Glomerular endothelial cell (primary cell): ENCODE measurements at places on chromosomes 1 and 21.

- DNase-seq = no peak
These were observed 22.6 kb upstream of the PDC start for GRCh38 chr1:186483561-186483960.

GRCh38 chr1:242828828-242829227 is 304.3 kb upstream of the PLD5 start:
- DNase-seq = no peak

- DNase-seq = no peak
These were observed 797 bp downstream of the CC2D1B start for GRCh38 chr1:52365071-52365745.

- DNase-seq = no peak
These were observed 271.5 kb upstream of the TMEM51 start for GRCh38 chr1:14881775-14882672.

GRCh38 chr1:12450756-12451559 is 167.1 kb downstream of the DHRS3 start:
- DNase-seq = no peak

GRCh38 chr1:171457412-171457811 is 27.9 kb upstream of the PRRC2C start:
- no peak for DNase-seq

DNA sequence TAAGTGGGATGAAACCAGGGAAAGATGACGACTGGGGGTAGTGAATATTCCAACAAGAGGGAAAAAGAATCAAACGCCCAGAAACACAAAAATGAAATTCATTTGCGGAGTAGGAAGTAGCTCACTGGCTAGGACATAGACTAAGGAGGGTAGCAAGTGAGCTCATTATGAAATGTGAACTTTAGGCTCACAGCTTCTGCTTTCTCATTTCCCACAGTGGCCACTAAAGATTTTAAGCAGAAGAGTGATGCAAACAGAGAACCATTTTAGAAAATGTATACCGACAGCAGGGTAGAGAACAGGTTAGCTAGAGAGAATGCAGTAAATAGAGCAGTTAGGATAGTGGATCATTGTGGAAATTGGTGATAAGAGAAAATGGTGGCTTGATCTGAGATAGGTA is 3.5 kb downstream of the CD48 start:
- DNase-seq = no peak

DNA sequence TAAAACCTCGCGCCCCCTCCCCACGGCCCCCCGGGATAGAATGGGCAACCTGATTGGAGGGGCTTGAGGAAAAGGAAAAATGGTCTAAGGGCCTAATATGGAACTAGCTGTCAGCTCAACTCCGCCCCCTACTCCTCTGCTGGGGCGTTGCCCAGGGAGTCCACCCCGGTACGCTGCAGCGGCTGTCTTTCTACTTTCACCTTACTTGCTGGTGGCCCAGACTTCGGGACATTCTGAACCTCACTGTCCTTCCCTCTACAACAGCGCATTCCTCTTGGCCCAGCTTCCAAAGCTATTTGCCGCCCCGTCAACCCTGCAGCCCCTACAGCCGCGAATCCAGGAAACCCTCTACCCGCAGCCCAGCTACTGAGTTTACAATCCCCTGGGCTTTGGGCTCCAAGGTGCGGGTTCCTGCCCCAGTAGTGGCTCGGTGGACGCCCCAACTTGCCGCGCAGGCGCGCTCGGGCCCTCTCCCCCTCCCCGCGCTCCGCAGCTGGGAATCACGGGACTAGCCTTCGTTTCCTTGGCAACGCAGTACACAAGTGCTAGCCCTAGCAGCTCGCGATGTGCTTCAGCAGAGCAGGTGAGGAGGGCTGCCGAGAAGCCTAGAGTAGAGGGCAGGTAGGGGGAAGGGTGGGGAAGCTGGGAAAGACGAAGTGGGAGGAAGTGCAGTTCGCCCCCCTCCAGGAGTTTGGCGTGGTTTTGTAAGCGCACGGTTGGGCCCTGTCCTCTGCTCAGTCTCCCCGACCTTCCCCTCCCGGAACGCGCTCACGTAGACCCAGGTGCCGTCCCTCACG is 55.6 kb downstream of the CHIA start:
- peak; percentile 27 for DNase-seq

- no peak for DNase-seq
These were observed 186.8 kb downstream of the SMYD3 start for GRCh38 chr1:246320286-246320685.

DNA sequence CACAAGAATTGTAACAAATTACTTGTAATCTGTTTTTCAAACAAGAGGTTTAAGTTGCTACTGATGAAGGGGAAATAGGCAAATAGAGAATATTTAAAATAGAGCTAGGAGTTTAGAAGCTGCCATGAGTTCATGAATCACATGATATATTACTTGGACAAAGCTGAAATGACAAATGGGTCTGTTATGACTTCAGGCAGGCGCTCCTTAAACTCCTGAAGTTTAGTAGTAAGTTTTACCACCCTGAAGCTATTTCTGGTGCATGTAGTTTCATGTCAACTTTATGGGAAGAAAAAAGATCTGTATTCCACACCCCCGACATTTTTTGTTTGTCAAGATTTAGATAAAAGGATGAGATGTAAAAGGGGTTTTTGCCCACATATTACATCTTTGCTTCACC is 58.5 kb downstream of the PLA2G4A start:
- DNase-seq = no peak

DNA sequence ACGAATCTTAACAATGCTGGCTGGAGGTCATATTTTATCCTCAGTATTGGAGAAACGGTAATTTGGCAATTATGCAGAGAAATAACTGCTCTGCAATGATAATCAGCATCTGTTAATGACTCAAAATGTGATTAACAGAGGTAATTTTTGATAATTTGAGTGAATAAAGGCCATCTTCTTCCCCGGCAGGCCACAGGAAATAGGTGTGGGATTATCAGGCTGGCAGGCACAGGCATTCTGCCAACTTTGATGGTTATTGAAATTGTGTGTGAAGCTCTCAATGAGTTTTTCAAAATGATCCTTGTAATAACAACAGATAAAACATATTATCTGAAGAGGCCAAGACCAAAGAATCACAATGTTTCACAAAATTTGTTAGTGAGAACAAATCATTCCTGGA is 309.0 kb downstream of the PTGER3 start:
- no peak for DNase-seq

DNA sequence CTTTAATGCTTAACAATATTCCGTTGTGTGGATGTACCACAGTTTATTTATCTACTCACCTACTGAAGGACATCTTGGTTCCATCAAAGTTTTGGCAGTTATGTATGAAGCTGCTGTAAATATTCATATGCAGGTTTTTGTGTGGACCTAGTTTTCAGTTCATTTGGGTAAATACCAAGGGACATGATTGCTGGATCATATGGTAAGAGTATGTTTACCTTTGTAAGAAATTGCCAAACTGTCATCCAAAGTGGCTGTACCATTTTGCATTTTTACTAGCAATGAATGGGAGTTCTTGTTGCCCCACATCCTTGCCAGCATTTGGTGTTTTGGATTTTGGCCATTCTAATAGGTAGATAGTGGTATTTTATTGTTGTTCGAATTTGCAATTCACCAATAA is 10.0 kb downstream of the ZSCAN20 start:
- no peak for DNase-seq

DNA sequence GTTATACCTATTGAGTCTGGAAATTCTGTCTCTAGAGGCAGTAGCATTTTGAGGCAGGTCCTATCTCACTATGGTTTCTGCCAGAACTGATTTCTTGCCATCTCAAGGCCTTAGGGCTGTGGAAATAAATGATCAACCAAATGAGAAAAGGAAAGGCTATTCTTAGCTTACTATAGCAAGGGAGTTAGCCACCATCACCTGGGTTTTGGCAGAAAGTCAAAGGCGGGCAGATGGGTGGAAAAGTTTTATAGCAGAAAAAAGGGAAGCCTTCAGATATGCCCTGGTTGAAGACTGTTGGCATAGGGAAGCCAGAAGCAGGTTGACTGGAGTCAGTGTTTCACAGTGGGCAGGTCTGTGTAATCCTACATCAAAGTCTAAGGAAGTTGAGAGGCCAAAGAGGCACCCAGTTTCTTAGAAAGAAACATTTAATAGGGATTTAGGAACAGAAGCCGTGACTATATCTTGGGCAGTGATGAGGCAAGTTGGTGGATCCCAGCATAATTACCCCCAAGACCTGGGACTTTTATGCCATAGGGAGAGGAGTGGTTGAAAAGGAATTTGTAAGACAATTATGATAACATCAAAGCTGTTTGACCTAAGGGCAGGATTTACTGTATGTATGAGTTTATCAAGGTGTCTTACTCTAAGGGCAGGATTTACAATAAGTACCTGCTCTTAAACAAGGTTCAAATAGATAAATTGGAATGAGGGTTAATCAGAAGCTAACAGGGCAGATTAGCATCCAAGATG is 29.7 kb downstream of the CTH start:
- DNase-seq = no peak

- no peak for DNase-seq
These were observed 55.8 kb upstream of the CLDN14 start for GRCh38 chr21:36535618-36536241.

- DNase-seq = no peak
These were observed 71.6 kb downstream of the PLEKHA6 start for GRCh38 chr1:204288021-204288588.

GRCh38 chr1:239253032-239253431 is 133.3 kb upstream of the CHRM3 start:
- no peak for DNase-seq

- DNase-seq = no peak
These were observed 143.7 kb upstream of the ETS2 start for GRCh38 chr21:38661889-38662568.

GRCh38 chr1:65175171-65176055 is 27.4 kb downstream of the AK4 start:
- DNase-seq = no peak

GRCh38 chr1:35426097-35426586 is 131.1 kb downstream of the KIAA0319L start:
- no peak for DNase-seq

DNA sequence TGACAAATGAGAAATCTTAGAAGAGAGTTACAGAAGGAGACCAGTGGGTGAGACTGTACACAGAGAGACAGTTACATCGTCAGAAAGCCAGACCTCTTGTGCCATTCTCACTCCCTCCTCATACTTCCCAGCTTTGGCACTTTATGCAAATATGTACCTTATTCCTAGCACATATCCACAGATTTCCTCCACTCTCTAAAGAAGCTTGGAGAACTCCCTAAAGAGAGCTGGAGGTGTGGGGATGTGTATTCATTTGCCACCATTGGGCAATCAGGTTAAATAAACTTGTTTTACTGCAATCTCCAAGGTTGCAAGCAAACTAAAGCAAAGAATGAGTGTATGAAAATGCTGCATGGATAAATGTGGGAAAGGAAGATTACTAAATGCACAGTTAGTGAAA is 380.9 kb upstream of the PRMT6 start:
- DNase-seq = no peak

DNA sequence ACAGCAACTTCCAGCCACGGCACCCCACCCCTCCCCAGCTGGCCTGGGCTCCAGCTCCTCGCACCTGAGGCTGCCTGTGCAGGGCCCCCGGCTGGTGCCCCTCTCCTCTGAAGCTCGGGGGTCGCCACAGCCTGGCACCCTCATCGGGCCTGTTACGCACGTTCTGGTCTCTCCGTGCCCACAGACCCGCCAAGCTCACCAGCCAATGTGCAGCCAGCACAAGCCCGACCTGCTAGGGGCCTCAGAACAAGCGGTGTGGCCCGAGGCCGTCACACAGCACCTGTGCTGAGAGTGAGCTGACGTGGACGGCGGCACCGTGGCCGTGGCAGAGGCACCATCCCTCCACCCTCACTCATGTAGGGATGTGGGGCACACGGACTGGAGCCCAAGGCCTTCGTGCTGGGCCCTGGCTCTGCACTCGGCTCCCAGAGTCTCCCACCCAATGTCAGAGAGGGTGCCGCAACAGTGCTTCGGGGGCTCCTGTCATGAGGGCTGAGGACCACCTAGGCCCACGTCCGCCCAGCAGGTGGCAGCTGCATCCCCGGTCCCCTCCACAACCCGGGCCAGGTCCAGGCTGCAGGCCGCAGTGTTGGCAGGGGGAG is 4.4 kb upstream of the SAMD11 start:
- DNase-seq = no peak

DNA sequence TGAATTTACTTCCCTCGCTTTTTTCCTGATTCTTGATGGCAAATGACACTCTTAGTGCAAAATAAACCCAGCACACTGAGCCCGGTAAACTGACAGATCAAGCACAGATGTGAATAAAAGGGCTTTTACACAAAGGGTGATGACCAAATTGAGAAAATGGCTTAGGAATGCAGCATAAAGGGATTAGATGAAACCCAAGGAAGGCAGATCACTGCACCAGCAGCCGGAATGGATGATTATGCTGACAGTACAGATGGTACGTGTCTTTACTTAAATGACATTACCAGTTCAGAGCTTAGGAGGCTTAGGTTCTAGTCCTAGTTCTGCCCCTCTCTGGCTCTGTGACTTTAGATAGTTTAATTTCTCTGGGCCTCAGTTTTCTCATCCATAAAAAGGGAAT is 12.0 kb downstream of the PKP1 start:
- DNase-seq = no peak

- no peak for DNase-seq
These were observed 1.2 kb upstream of the LHX8 start for GRCh38 chr1:75132812-75133619.

- no peak for DNase-seq
These were observed 13.2 kb upstream of the MAP1LC3C start for GRCh38 chr1:242011894-242012660.

DNA sequence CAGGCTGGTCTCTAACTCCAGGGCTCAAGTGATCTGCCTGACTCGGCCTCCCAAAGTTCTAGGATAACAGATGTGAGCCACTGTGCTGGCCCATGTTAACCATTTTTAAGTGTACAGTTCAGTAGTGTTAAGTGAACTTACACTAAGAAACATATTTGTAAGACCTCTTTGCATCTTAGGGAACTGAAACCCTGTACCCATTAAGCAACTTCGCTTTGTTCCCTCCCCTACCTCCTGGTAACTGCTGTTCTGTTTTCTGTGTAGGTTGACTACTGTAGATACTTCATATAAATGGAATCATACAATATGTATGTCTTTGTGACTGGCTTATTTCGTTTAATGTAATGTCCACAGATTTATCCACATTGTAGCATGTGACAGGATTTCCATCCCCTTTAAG is 11.0 kb downstream of the NUDC start:
- DNase-seq = no peak

DNA sequence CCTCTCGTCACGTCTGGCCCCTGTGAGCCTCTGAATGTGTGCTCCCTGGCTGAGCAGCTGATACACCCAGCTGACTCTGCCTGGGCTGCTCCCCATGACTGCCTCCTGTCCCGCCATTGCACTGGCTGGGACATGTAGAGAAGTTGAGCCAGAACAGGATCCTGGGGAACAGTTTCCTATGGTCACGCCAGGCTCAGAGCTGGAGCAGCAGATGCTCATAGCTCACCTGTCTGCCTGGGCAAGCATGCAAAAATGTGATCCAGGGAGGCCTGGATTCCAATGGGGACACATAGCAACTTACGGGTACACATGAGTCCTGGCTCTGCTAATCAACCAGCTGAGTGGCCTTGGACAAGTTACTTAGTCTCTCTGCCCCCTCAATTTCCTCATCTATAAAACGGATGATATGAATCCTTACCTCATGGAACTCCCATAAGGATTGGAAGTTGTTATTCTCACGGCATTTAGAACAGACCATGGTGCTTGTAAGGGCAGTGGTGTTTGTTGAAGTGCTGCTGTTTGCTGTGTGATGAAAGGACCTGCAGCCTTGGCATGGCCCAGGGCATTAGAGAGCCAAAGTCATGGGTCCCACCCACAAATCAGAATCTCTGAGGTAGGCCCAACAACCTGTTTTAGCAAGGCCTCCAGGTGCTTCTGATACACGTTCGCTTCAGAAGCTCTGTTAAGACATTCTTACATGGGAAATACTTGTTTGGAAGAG is 150.3 kb upstream of the VANGL1 start:
- no peak for DNase-seq

GRCh38 chr1:15116966-15117365 is 36.6 kb upstream of the TMEM51 start:
- DNase-seq = no peak
